ENCODE measurements at places on chromosomes 5 and 9.

DNA sequence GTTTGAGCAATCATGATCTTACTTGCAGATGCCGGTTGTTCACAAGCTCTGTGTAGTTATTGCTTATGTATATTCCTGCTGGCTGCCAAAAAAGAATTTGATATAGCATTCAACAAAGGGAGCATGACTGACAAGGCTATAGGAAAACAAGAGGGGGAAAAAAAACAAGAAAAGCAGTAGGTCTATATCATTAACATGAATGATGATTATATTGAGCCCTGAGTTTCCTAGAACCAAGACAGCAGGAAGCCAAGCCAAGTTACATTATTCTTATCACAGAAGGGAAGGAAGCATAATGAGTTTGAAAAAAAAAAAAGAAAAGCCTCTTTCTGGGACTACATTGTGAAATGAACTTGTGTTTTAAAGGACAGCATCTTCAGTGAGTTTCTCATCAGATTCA is 41.0 kb downstream of the TSTD2 start:
- no peak for DNase-seq

GRCh38 chr9:13557746-13558145 is 278.3 kb upstream of the MPDZ start:
- no peak for DNase-seq

- no peak for DNase-seq
Observed at GRCh38 chr5:60219921-60220320, 326.4 kb upstream of the PDE4D start.

GRCh38 chr5:81207009-81207408 is 26.1 kb upstream of the CKMT2 start:
- DNase-seq: no peak

DNA sequence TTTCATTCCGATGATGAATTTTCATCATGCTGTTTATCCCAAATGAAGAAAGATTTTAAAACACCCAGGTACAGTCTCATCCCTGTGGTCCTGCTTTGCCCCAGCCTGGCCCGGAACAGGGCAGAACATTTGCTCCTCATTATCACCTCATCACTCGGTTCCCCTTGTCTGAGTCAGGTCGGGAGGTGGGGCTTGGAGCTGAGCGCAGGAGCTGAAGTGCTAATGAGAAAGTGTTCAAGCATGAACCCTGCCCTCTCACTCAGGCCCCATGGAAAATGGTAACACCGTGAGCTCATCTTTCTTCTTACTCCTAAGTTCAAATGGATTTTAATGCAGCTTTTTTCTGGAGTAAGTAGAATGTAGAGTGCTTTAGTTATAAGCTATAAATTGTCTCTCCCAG is 466.2 kb downstream of the KDM4C start:
- no peak for DNase-seq

- DNase-seq: no peak
Observed at GRCh38 chr9:81132318-81132717, 557.0 kb downstream of the TLE1 start.

DNA sequence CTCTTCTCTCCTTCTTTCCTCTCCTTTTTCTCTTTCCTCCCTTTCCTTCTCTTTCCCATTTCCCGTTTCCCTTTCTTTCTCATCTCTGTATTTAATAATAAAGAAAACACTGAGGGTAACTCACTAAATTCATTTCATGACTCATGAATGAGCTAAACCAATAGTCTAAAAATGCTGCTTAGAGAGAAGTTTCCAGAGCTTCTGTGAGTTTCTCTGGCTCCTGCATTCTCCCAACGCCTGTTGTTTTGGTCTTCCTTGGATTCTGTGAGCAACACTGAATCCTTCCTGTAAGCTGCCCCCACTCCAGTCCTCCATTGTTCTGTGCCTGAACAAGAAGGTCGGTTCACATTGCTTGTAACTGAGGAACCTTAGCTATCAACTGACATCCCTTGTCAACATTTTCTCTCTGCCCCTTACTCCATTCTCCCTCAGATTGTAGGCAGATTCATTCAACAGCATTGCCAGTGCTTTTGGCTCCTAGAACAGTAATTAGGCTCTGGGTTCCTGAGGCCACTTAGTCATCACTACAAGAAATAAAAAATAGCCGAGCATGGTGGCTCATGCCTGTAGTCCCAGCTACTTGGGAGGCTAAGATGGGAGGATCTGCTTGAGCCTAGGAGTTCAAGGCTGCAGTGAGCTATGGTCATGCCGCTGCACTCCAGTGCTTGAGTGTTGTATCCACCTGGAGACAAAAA is 237.7 kb upstream of the KLF4 start:
- no peak for DNase-seq

GRCh38 chr9:86749161-86749893 is 198.0 kb downstream of the GAS1 start:
- DNase-seq: no peak

DNA sequence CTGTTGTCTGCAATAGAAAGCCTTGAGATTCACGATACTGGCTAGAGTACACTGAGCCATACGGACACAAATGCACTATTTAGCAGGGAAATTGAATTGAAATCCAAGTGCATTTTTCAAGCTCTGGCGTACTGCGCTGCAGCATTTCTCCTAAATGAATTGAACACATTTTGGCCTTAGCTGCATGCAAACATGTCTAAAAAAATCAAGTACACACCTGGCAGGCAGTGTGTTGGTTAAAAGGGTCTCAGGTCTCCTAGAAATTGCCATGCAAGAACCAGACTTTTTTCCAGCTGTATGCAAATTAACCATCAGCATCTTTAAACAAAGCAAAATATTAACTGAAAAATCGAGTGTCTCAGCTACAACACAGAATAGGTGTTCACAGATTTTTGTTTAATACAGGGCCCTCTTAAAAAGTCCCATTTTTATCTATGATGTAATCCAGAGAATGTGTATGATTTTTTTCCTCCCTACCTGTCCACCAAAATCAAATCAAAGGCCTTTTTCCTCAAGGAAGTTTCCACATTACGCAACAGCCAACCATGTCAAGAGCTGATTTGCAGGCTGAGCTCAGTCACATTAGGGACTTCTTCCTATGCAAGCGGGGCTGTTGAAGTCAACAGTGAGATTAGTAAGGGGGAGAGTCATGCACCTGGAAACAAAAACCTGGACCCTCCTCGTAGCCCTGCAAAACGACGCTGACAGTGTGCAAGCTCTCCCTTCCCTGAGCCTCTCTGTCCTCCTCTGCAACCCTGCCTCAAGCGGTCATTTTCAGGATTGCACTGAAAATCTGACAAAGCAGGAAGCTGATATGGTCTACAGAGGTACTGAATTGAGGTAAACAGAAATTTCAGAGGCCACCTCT is 14.1 kb upstream of the SFXN1 start:
- peak; percentile 10 for DNase-seq

DNA sequence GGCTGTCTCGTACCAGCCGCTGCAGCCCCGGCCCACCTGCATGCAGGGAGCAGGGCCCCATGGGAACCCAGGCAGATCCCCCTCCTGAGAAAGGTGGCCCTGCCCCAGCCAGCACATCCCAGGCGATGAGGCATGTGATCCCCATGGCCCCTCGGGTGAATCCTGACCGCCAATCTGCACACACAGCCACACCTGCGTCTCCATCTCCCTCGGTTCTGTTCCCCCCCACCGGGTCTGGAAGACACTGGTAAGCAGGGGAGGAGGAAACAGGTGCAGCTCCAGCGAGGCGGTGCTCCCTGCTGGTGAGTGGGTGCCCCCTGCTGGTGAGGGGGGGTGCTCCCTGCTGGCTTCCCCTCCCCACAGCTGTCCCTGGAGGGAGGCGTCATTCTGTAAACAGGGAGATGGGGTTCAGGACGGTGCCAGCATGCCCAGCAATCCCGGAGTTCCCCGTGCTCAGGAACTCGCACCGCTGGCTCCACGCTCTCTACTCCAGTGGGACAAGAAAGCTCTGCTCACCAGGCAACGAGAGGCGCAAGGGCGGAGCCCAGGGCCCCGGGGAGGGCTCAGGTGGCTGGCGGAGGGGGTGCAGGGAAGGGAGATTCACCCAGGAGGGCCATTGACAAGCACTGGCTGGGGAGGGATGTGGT is 28.4 kb upstream of the SLC12A7 start:
- peak; percentile 85 for DNase-seq

GRCh38 chr5:142073362-142073988 is 35.1 kb upstream of the NDFIP1 start:
- no peak for DNase-seq

- no peak for DNase-seq
Observed at GRCh38 chr9:69093471-69094103, 58.0 kb downstream of the FXN start.

DNA sequence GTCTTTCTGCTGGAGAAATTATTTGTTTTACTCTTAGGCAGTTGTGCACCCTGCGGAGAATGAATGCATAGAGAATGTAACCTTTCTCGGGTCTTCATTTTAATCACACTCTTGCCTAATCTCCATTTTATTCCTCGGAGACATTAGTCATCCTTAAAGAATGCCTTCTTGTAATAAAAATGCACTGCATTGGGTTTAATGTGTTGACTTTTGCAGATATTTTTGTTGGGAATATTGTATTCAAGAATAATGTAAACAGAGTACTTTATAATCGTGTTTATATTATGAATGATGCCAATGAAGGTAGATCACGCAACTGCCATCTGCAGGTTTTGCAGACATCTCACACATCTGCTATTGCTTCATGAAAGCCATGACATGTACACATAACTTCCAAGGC is 1093.9 kb upstream of the CDH6 start:
- no peak for DNase-seq

DNA sequence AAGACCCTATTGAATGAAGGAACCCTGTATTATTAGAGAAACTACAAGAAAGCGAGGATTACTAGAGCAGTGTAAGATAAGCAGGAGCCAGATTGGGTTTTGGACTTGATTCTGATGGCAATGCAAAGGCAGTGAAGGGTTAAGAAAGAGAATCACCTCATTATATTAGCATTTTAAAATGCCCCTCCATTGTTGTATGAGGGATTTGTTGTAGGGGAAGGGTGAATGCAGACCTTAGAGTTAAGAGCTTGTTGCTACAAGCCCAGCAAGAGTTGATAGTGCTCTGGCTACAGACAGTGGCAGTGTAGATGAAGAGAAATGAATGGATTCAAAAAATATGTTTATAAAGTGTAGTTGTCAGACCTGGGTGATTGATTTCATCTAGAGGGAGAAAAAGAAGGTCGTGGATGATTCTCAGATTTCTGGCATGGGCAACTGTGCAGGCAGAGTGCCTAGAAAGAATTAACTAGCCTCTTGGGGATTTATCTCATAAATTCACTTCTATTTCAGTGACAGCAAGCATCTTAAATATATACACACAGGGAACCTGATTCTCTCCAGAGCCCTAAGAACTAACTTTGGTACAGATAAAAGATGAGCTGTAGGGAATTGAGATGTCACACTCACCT is 344.8 kb downstream of the ARRDC3 start:
- DNase-seq: no peak

- no peak for DNase-seq
Observed at GRCh38 chr9:7560669-7561305, 238.8 kb downstream of the DMAC1 start.

DNA sequence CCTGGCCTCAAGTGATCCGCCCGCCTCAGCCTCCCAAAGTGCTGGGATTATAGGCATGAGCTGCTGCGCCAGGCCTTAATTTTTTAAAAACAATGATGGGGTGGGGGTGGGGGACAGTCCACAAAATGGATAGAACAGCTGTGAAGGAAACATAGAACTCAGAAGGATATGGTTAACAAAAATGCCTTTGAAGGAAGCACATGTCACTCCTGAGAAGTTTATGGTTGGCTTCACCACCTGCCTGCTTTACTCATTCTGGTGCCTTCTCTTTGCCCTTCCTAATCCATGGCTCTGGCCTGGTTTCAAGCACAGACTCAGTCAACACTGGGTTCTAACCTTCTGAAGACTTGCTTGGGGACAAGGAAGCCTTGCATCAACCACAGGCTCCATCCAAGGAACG is 10.3 kb downstream of the BAG1 start:
- DNase-seq: no peak

DNA sequence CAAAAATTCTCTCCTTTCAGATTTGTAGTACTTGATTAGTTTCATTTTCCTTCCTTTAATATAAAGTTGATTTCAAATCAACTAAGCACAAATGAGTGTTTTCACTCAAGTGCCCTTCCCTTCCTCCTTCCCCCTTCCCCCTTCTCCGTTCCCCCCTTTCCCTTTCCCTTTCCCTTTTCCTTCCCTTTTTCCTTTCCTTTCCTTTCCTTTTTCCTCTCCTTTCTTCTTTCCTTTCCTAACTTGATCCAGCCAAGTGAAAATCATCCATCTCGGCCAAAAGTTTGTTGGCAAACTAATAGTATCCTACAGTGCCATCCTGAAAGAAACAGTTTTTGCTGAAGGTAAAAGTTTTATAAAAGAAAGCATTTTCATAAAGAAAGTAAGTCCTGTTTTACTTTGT is 85.3 kb upstream of the CD180 start:
- no peak for DNase-seq

GRCh38 chr9:87441251-87441650 is 56.4 kb upstream of the DAPK1 start:
- no peak for DNase-seq

DNA sequence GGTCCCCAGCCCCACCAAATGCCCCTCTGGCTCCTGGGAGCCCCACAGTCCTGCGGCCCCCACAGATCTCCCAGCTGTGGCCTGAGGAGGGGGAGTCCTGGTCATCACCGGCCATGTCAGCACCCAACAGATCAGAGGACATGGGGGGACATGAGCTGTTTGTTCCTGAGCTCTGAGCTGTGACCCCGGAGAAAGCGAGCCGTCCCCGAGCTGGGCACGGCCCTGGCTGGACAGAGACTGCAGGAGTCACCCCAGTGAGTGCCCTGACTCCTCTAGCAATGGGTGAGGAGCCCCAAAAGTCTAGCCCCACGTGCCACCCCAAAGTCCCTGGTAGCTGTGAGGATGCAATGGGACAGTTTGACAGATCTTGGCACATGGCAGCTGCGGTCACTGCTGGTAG is 25.7 kb downstream of the CCDC187 start:
- DNase-seq: no peak

DNA sequence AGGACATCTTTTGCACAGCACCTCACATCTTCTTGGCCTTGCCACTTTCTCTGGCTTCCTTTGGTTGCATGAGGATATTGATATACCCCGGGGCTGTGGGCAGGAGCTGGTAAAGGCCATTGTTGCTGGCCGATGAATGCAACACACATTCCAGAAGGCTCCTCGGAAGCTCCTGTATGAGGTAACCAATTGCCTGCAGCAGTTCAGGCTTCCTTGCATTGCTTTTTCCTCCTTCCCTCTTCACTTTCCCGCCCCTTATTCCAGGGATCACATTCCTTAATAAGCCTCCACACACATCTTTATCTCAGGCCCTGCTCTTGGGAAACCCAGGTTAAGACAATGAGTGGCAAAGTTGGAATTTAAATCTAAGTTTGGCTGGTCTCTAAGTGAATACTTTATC is 505.4 kb upstream of the CLINT1 start:
- no peak for DNase-seq

- DNase-seq: no peak
Observed at GRCh38 chr5:5340206-5340729, 82.2 kb upstream of the ICE1 start.

Data from activated naive CD4-positive, alpha-beta T cell (primary cell).